ENCODE measurements at places on chromosomes 5 and 9.

DNA sequence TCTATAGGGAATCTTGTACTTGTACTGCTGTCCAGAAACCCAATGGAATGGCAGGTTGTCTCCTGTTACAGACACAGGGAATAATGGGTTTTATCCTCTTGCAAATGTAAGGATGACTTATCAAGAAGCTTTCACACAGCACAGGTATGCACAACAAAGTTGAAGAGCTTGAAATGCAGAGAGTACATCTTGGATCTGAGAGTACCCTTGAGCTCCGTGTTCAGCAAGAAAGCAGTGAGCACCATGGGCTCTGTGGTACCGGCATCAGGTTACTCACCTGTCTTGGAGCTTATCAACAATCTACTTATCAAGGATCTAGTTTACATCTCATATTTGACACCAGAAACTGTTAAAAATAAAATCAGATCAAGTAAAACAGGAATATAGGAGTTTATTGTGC is 22.0 kb upstream of the EMB start:
- no peak for DNase-seq

DNA sequence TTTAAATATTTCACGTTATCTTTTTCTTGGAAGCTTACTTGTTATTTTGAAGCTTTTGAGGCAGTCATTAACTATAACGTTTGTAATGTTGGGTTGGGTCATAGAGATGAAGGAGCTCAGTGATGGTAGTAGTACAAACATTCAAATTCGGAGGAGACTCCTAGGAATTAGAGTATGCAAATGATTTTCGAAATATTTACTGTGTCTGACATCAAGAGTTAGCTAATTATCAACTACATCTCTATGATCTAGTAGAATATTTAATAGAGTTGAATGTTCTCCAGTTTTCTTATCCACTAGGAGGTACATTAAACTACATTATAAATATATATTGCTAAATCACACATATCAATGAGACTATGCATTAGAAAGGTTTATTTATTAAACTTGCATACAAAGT is 28.8 kb upstream of the C5orf24 start:
- no peak for DNase-seq

GRCh38 chr9:87069690-87070089 is 122.4 kb upstream of the GAS1 start:
- no peak for DNase-seq

- no peak for DNase-seq
Observed at GRCh38 chr5:3853362-3853761, 257.7 kb downstream of the IRX1 start.

DNA sequence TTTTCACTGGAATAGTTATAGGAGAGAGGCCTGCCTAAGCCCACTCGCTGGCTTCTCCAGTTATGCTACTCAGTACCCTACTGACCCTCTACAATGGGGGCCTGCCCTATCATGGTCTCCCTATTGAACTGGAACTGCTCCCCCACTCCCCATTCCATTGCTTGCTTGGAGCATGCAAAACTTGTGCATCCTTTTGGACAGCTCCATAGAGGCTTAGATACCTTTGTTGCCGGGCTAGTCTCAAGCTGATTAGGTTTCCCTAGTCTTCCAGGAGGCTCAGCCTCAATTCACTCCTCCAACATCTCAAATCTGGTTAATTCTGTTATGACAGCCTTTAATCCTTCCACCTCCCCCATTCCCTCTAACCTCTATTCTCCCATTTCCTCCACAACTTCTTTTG is 39.9 kb downstream of the KIF24 start:
- no peak for DNase-seq

DNA sequence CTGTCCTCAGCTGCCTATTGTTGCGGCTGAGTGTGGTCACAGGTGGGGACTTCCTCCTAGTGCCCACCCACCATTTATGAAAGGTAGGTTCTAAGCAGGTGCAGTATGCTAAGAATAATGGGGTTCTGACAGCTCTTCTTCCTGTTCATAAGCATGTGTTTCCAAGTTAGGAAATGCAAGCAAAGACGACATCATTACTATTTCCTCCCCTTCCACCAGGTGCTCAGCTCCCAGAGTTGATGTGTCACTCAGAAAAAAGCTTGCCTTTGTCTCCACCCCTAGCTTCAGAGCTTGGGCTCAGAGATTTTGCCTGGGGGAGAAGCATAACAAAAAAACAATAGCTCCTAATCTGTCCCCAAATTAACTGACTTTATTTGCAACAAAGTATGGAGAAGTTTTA is 1076.7 kb downstream of the NR2F1-AS1 start:
- DNase-seq: no peak

- peak; percentile 48 for DNase-seq
Observed at GRCh38 chr5:154193283-154193682, 2.8 kb downstream of the GALNT10 start.

- no peak for DNase-seq
Observed at GRCh38 chr5:31185951-31186350, 7.5 kb upstream of the CDH6 start.

DNA sequence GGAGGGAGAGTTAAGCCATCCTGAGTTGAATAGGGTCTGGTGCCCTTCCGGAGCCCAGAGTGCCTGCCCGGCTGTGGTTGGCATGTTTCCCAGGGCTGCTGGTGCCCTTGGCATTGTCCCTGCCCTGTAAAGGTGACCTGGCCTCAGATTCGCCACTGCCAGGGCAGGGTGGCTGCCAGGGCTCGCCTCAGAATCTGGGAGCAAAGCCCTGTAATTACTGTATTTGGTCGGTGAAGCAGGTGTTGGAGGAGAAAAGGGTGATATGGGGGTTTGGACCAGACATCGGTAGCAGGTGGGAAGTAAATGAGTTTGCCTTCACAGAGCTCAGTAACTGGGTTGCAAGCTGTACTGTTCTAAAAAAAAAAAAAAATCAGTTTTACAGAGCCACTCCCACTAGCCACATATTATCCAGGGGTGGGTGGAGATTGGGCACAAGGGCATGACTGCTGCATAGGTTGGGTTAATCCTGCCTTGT is 47.6 kb downstream of the RGS3 start:
- DNase-seq: no peak

- DNase-seq: no peak
Observed at GRCh38 chr9:97577051-97577450, 56.1 kb downstream of the TSTD2 start.

DNA sequence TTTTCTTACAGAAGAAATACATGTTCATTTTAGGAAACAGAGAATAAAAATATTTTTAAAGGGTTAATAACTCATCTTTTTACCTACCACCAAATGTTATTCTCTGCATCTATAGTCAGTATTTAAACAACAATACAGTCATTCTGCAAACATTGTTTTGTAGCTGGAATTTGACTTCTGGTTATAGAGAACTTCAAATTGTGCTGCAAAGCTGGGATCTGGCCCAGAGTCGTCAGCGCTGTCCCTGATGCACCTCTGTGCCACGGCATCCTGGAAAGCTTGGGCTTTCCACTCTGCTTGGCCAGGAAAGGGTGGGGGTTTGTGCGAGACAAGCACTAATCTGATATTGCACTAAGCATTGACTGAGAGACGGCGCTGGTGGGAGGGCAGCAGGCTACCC is 5.0 kb upstream of the GFPT2 start:
- DNase-seq: no peak

- DNase-seq: no peak
Observed at GRCh38 chr5:25091921-25092320, 447.1 kb upstream of the CDH10 start.

Measured in amygdala (tissue), 56 donors.